NCI-H2081 (cell line): ENCODE measurements at places on chromosomes 7 and 10.

- DNase-seq, result no peak
These were observed 8.3 kb upstream of the SLC18A3 start for GRCh38 chr10:49601857-49602256.

DNA sequence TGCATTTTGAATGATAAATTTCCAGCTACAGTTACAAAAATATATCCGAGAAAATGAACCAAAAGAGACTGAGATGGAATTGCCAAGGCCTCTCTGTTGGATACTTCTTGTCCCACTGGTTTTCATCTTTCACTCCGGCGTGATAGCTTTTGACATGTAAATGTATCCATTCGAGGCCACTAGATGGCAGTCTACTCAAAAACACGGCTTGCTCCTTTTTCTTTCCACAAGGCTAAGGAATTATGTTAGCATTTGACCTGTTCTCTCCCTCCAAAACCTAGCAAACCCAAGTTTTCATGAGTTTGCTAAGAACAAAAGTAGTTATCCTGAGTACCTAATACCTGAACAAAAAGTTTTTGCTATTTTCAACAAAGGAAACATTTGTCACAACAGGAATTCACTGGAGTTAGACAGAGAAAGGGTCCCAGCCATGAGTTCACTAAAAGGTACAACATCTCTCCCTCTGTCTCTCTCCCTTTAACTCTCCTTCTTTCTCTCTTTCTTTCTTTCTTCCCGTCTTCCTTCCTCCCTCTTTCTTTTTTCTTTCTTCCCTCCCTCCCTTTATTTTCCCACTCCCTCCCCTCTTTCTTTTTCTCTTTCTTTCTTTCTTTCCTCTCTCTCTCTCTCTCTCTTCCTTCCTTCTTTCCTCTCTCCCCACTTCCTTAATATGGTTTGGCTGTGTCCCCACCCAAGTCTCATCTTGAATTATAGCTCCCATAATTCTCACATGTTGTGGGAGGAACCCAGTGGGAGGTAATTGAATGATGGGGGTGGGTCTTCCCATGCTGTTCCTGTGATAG is 207.9 kb upstream of the MYO3A start:
- DNase-seq, result peak; percentile 48

- DNase-seq, result no peak
These were observed 496.2 kb upstream of the SEMA3D start for GRCh38 chr7:85682833-85683620.

DNA sequence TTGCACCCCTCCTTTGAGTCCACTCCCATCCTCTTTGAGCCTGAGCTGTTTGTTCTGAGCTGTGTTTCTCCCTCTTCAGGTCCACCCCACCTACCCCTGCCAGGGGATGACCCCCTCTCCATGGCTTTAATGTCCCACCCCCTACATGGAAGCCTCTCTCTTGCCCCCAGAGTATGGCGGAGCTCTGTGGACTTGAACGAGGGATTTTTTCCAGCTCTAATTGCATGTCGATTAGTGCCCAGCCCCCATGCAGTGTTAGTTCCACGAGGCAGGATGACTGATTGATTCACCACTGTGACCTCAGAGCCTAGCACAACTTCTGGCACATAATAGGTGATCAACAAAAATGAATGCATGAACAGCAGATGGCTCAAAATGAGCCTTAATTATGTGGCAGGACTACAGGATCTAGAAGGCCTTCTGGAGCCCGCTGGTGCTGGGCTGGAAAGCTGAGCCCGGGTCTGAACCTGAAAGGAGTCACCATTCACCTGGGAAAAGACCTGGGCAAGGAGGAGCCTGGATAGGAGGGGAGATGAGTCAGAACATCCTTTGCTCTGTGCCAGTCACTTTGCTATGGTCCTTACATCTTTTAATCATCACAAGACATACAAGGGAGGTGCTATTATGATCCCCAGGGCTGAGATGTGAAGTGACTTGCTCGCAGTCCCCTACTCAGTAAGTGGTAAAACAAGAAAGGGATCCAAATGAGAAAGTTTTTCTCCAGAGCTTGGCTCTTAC is 17.1 kb upstream of the SLC18A2 start:
- DNase-seq, result no peak

DNA sequence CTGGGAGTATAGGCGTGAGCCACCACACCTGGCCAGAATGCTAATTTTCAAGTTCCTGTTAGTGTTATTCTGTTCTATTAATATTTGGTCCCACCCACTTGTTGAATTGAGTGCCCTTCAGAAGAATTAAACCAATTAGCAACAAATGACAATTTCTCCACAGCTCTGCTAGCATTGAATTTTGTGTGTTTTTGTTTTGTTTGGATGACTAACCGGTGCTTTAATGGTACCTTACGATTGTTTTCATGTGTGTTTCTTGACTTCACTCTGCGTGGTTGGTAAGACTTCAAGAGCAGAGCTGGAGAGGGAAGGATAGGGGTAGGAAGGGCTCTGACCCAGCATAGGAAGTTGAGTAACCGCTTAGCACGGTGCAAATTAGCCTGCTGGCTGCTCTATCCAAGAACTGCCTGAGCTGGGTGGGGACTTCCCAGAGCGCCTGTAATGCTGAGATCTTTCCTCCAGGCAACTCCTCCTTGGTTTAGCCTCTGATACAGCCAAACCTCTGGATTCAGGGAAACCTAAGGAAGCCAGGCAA is 4.6 kb downstream of the ARPC1B start:
- no peak for DNase-seq

DNA sequence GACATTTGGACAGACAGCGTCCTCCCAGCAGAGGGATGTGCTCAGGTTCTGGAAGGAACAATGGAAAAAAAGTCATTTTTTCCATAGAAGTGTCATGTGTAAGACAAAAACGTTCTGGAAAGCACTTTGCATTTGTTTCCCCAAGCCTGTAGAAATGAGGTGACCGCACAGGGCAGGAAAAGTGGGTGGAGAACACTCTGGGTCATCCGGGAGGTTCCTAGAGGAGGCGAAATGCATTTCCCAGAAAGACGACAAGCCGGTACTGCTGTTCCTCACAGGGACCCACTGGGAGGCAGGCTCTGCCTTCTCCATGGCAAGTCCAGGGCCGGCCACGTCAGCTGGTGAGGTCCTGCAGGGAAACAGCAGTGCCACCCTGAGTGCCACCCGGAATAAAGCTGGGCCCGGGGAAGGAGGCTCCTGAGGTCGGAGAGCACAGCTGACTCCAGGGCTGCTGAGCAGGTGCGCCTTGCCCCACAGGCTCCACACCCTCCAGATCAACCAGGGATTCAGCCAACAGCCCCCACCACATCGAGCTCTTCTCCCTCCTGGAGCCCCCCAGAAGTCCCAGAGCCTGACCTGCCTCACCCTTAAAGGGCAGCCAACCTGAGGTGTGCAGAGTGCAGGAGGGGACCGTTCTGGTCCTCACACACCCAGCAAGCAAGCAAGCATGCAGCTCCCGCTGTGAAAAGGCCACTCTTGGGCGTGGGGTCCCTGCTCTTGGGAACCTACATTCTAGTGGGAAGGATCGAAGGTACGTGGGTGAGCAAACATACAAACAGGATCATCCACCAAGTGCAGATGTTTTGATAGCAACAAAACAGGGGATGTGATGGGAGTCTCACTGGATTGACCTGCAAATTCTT is 28.8 kb upstream of the INPP5A start:
- DNase-seq, result no peak

GRCh38 chr10:6052247-6053221 is 9.6 kb downstream of the IL2RA start:
- DNase-seq, result no peak

- no peak for DNase-seq
These were observed 52.0 kb downstream of the THNSL1 start for GRCh38 chr10:25068152-25069058.

DNA sequence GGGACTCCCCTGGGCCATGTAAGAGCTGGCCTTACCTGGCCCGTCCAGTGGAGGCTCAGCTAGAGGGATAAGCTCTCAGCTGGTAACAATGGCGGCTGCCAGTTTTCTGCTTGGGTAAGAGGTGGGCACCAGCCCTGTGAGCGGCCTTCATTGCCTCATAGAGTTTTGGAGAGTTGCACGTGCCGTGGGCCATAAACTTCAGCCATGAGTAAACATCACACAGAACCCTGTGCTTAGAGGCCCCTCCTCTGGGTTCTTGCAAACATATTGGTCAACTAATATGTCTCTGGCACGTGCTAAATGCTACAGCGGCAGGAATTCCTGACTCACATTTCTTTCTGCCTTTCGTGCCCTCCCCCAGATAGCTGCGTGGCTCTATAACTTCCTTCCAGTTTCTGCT is 103.9 kb upstream of the LEP start:
- no peak for DNase-seq

DNA sequence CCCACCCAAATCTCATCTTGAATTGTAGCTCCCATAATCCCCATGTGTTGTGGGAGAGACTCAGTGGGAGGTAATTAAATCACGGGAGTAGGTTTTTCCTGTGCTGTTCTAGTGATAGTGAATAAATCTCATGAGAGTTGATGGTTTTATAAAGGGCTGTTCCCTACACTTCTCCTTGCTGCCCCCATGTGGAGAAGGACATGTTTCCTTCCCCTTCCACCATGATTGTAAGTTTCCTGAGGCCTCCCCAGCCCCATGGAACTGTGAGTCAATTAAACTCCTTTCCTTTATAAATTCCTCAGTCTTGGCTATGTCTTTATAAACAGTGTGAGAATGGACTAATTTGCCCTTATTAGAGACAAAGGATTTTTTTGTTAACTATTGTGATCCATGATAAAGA is 48.5 kb upstream of the MKX start:
- DNase-seq, result no peak

DNA sequence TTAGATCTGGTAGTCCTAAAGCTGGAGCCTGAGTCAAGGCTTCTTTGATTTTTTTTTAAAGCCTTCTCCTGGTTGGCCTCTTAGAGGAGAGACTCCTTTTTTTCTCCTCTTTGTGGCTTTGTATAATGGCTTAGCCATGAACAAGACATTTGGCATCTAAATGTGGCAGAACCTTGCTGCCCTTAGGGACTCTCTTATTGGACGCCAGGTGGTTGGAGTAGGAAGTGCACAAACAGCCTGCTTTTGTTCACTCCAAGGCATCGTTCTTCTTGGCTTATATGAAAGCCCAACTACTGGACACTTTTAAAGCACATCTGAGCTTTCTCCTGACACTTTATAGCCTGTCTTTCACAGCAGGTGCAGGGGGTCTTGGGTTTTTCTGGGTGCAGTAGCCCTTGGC is 25.0 kb downstream of the ZPBP start:
- no peak for DNase-seq

DNA sequence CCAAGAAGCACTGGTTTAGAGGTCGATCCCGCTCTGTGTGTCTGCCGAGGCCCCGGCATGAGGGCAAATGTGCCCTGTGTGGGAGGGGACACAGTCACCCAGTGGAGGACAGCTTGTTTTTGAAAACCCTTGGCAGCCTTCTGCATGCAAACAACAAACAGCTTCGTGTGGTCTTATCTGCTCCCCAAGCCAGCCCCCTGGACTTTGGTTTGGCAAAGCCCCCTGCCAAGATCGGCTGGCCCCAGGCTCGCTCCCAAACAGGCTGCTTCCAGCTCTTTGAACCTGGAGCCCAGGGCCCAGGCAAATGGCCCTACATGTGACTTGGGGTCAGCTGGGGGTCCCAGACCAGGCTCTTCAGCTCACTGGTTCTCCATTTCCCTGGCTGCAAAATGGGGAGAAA is 2.9 kb downstream of the ELN start:
- DNase-seq, result no peak

- no peak for DNase-seq
These were observed 193.6 kb downstream of the JCAD start for GRCh38 chr10:29865700-29866355.

- DNase-seq, result peak; percentile 57
These were observed 44.5 kb downstream of the STARD3NL start for GRCh38 chr7:38222481-38223096.

DNA sequence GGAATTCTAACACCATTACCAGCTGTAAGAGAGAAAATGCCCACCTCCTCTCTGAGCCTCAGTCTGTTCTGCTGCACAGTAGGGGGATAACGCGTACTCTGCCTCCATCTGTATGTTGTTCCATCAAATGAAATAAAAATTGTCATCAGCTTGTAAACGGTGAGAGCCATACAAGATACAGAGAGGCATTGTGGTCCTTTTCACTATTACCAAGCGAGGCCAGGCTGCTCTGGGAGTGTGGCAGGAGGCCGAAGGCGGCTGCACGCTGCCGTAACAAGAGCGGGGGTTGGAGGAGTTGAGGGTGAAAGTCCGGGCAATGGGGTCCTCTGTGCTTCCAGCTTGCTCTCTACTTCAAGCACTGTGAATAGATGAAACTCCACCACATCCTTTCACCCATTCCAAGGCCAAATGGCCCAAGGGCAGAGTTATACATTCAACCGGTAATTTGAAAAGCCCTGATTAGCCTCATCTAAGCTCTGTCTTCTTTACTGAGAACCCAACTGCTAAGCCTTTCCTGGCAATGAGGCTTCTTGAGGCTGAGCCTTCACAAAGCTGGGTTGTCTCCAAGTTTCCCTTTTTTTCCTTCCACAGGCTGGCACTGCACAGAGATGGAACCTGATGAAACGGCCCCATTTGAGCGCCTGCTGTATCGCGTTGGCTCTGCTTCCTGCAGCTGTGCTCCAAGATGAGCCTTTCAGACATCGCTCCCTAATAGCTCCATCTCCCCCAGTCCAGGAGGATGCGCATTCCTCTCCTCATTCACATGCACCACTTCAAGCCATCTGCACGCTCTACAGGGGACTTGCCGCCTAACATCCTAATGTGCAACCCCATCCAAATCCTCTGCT is 47.2 kb downstream of the PYROXD2 start:
- DNase-seq, result no peak

GRCh38 chr7:132500727-132501440 is 75.4 kb downstream of the PLXNA4 start:
- no peak for DNase-seq

DNA sequence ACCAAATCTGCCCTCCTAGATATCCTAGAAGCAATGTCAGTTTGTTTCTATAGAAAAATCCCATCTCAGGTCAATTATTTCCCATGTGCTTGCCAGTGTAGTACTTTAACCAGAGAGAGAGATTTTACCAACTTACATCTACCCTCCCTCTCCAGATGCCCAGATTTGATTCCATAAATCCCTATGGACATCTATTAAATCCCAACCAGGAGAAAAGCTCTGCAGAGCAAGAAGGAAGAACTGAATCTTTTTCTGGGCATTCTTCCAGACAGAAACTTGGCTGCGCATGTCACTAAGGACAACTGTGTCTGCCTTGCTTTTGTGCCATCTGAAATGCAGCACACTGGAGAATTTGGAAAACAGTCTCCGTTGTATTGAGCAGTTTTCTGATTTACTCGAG is 597.6 kb downstream of the SORCS1 start:
- no peak for DNase-seq

GRCh38 chr10:4662576-4663161 is 163.3 kb upstream of the AKR1E2 start:
- DNase-seq, result no peak

- no peak for DNase-seq
These were observed 40.4 kb downstream of the BAIAP2L1 start for GRCh38 chr7:98360221-98361130.

GRCh38 chr10:94174838-94175237 is 181.1 kb downstream of the PLCE1 start:
- DNase-seq, result no peak

- no peak for DNase-seq
These were observed 12.3 kb downstream of the SEMA3A start for GRCh38 chr7:84182301-84182700.
